ENCODE measurements at places on chromosomes 12 and 14. TPM values are rescaled to one million over a fixed set of nuclear protein-coding genes. Genes with fewer than 3 reads are reported as not detected.

The DPF3 gene
- 1.6 TPM for polyA plus RNA-seq

The EPS8 gene
- 47.7 TPM for polyA plus RNA-seq

The PLA2G1B gene
- not detected for polyA plus RNA-seq

GRCh38 chr12:107929436-107929835 lies 154.9 kb downstream of the ASCL4 start:
- H3K36me3 ChIP-seq: no peaks in the 10 kb centered on the region
- no peaks in the 10 kb centered on the region for H3K27me3 ChIP-seq
- no peak overlapping the region for H3K4me3 ChIP-seq
- H3K27ac ChIP-seq: no peak overlapping the region

DNA sequence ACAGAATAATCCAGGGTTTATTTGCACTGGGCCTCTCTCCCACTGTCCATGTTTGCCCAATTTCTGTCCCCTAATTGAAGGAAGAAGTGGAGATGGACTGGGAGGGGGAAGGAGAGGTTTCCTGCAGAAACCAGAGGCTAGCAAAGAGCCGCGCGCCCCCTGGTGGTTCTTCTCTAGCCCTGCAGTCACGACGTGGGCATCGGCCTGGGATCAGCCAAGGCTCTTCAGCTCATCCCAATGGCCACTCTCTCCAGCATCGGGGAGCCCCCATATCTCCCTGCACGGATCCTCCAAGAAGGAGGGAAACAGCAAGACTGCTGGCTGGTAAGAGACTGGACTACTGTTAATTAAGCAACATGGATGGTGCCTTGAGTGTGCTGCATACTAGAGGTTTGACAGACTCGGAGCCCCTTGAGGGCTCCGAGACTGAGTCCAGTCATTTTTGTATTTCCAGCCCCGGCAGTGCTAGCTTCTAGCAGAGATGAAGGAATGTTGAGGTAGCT lies 18.7 kb downstream of the ZBTB39 start:
- no peaks in the 10 kb centered on the region for H3K27me3 ChIP-seq
- H3K4me1 ChIP-seq: peaks cover 10% of the 10 kb centered on the region
- H3K36me3 ChIP-seq: no peaks in the 10 kb centered on the region
- H3K27ac ChIP-seq: no peak overlapping the region
- peak; percentile 92 for DNase-seq
- no peak overlapping the region for H3K4me3 ChIP-seq

GRCh38 chr14:68932686-68933085 lies 46.4 kb downstream of the ACTN1 start:
- no peak for DNase-seq
- no peaks in the 10 kb centered on the region for H3K27me3 ChIP-seq
- no peaks in the 10 kb centered on the region for H3K36me3 ChIP-seq
- H3K4me1 ChIP-seq: peaks cover 100% of the 10 kb centered on the region
- no peak overlapping the region for H3K4me3 ChIP-seq
- peak overlapping the region; percentile 100 for H3K27ac ChIP-seq

- no peaks in the 10 kb centered on the region for H3K36me3 ChIP-seq
- DNase-seq: no peak
- no peaks in the 10 kb centered on the region for H3K4me1 ChIP-seq
- H3K27me3 ChIP-seq: no peaks in the 10 kb centered on the region
- H3K27ac ChIP-seq: no peak overlapping the region
Observed at GRCh38 chr12:20620261-20620660, 74.9 kb upstream of the SLCO1C1 start.

The DNAJC22 gene
- polyA plus RNA-seq: 4.6 TPM
